ENCODE measurements at places on chromosomes 6 and 20. TPM values are rescaled to one million over a fixed set of nuclear protein-coding genes. Genes with fewer than 3 reads are reported as not detected.

RIPPLY2 gene
- 13.3 TPM for total RNA-seq

MTHFD1L gene
- 25.9 TPM for total RNA-seq

SCRT2 gene
- total RNA-seq: 1.8 TPM

EFCAB8 gene
- not detected for total RNA-seq

ID4 gene
- total RNA-seq: 54.2 TPM

FOXF2 gene
- total RNA-seq: 4.9 TPM

ADTRP gene
- total RNA-seq: 10.1 TPM

MDFI gene
- 1.7 TPM for total RNA-seq

C6orf132 gene
- total RNA-seq: not detected

E2F3 gene
- total RNA-seq: 6.0 TPM

ELOVL4 gene
- 19.7 TPM for total RNA-seq

SEMG2 gene
- total RNA-seq: not detected

SPATS1 gene
- total RNA-seq: 0.62 TPM

FOXS1 gene
- total RNA-seq: 0.65 TPM

SNAI1 gene
- total RNA-seq: 3.0 TPM

VGLL2 gene
- not detected for total RNA-seq

TMEM244 gene
- total RNA-seq: not detected

METTL24 gene
- 4.3 TPM for total RNA-seq

UST gene
- 8.6 TPM for total RNA-seq

HTR1B gene
- total RNA-seq: 10.6 TPM

ETV7 gene
- not detected for total RNA-seq

CLPSL2 gene
- total RNA-seq: not detected

Data from dorsolateral prefrontal cortex (tissue), 122 donors.